ENCODE measurements at places on chromosomes 3 and 15.

- no peak for DNase-seq
Measured at GRCh38 chr3:177484926-177485325, 287.6 kb upstream of the TBL1XR1 start.

DNA sequence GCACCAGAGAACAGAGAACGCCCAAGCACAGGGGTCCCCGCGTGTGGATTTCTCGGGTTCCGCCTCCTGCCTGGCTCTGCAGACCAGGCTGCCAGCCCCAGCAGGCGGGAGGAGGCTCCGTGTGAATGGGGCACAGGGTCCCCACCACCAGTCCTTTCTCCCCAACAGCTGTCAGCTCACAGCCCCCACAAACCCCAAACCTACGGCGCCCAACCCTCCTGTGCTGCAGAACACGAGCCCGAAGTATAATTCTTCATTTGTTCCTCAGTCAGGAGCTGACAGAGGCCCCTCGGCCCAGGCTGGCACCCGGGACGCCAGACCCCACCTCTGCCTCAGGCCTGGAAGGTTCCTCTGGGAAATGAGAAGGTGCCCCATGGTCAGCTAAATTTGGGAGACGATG, 78.0 kb downstream of the TBC1D2B start:
- no peak for DNase-seq

DNA sequence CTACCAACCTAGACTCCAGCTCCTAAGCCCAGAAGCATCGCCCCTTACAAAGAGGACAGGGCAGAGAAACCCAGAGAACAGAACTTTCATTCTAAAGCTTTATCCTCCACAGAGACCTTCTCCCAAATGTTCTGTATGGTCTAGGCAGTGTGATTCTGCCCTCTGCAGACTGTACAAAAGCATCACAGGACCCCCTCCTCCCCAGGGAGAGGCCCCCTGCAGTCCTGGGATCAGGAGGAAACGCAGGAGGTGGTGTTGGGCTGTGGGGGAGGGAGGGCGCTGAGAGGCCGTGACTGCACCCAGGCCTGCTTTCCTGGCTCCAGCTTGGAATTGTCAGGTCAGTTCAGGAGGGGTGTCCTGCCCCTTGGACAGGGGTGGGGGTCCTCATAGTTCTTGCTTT, 101.3 kb downstream of the DGKG start:
- DNase-seq, result no peak

GRCh38 chr3:59655418-59656015, 605.7 kb upstream of the CFAP20DC start:
- DNase-seq, result no peak

DNA sequence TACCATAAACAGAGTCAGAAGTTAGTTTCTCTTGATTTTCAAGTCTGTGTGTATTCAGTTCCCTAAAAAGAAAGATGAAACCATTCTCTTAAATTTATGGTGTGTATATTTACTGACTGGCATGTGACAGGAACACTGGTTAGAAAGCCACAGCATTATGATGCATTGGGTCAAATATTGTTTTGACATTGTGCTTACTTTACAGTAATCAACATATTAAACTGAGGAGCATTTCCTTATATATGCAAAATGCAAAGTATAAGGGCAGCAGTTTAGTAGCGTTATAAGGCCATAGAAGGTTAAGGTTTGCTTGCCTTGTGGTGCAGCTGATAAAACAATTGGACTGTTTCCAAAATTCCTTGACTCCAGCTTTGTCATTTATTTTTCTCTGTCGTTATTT, 72.9 kb downstream of the EPHA3 start:
- DNase-seq, result no peak

DNA sequence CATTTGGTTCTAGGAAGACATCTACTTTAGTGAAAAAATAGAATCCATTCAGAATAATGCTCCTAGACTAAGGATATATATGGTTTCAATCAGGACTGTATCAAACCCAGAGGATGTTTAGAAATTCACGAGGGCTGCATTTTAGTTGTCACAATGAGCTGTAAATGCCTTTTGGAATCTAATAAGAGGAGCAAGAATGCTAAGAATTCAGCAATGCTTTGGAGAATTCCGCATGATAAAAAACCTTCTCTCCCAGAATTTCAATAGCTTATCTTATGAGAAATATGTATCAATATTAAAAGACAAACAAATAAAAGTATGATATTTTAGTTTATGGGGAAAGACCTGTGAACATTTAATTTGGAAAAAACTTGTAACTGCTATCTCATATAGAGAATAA, 885.1 kb downstream of the ZPLD1 start:
- no peak for DNase-seq

- DNase-seq, result no peak
Measured at GRCh38 chr15:69609776-69610175, 157.2 kb downstream of the RPLP1 start.

DNA sequence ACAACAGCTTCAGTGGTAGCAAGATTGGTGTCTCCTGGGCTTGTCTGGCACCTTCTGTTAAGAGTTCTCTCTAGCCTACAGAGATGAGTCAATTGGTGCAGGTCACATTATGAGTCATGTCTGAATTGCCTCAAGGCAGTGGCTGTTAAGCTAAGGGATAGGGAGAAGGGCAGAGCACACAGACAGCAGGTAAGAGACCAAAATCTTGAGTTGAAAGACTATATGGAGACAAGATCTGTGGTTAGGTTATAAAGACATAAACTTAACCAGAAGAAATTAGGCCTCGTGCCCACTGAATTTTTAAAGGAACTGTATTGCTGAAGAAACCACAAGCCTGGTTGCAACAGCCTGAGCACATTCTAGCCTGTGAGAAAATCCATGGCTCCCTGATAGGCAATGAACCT, 19.2 kb upstream of the KPNA1 start:
- no peak for DNase-seq

DNA sequence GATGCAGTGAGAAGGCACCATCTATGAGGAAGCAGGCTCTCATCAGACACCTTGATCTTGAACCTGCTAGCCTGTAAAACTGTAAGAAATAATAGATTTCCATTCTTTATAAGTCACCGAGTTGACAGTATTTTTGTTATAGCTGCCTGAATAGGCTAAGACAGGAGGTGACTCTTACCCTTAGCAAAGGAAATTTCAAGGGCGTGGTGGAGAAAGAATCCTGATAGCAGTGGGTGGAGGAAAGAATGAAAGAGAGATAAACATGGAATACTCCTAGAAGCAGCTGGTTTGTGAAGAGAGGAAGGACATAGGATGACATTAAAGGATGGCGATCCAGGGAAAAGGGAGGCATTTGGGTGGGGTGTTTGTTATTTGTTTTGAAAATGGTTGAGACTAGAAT, 41.4 kb downstream of the SIDT1 start:
- DNase-seq, result no peak

GRCh38 chr3:186380622-186381380, 18.8 kb upstream of the DGKG start:
- DNase-seq, result no peak

GRCh38 chr3:72891053-72891855, 3.4 kb downstream of the GXYLT2 start:
- no peak for DNase-seq

GRCh38 chr3:76888856-76889255, 151.0 kb upstream of the ROBO2 start:
- DNase-seq, result peak; percentile 50

GRCh38 chr3:47813551-47814177, 10.7 kb downstream of the DHX30 start:
- no peak for DNase-seq

GRCh38 chr15:88321271-88321670, 64.7 kb upstream of the NTRK3 start:
- no peak for DNase-seq

DNA sequence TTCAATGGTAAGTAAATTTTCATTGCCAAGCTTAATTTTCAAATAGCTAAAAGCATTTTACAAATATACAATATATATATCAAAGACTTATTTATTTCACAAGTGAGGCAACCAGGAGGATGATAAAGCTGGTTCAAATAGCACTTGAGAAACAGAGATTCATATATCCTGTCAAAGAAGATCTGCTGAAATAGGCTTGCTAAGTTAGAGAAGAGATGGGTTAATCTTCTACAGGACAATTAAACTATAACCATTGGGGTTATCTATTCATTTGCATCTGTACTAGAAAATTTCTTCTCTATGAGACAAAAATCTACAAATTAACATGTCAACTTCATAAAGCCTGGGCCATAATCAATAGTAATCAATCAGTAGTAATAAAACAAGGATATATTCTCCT, 637.7 kb upstream of the UBE2E2 start:
- DNase-seq, result no peak

GRCh38 chr15:39542385-39543065, 38.4 kb upstream of the THBS1 start:
- DNase-seq, result no peak

GRCh38 chr15:71934446-71934845, 124.1 kb downstream of the NR2E3 start:
- DNase-seq, result no peak

- DNase-seq, result no peak
Measured at GRCh38 chr3:89923921-89924610, 816.6 kb downstream of the EPHA3 start.

DNA sequence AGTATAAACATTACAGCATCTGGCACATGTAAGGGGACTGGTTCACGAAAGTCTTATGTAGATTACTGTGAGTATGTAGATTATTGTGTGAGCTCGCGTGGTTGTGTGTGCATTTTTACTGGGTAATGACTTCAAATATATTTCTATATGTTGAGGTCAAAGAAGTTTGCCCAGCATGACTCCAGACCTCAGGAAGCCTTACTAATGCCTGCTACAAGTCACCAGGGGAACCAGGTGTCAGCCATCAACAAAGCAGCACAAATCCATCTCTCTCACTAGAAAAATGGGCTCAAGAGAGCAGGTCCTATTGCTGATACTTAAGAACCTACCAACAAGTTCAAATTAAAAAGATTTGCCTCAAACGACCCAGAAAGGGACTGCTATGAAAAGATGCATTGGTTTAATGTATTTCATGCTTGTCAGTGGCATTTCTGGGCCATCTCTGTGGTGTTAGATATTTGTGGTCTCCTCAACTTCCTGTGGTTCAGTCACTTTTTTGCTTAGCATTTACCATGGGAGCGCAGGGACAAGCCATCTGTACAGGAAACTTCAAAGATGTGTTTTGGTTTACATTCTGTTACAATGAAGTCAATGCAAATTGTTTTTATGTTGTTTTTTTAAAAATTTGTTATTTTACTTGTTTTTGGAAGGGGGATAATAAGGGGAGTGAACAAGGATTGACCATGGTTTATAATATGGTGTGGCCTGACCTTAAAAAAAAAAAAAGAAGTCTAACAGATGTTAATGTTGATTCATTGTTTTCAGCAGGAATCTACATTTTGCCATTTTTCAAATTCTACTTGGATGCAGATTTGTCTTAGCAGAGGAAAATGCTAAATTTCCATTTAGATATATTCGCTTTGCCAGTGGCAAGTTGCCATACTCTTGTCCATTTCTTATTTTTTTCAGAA, 172.1 kb upstream of the ADAMTS9 start:
- DNase-seq, result no peak

GRCh38 chr15:69107025-69107620, 53.3 kb upstream of the GLCE start:
- no peak for DNase-seq

- no peak for DNase-seq
Measured at GRCh38 chr3:39407259-39407629, 724 bp downstream of the RPSA start.

- DNase-seq, result no peak
Measured at GRCh38 chr15:84699538-84700191, 16.3 kb downstream of the SEC11A start.

DNA sequence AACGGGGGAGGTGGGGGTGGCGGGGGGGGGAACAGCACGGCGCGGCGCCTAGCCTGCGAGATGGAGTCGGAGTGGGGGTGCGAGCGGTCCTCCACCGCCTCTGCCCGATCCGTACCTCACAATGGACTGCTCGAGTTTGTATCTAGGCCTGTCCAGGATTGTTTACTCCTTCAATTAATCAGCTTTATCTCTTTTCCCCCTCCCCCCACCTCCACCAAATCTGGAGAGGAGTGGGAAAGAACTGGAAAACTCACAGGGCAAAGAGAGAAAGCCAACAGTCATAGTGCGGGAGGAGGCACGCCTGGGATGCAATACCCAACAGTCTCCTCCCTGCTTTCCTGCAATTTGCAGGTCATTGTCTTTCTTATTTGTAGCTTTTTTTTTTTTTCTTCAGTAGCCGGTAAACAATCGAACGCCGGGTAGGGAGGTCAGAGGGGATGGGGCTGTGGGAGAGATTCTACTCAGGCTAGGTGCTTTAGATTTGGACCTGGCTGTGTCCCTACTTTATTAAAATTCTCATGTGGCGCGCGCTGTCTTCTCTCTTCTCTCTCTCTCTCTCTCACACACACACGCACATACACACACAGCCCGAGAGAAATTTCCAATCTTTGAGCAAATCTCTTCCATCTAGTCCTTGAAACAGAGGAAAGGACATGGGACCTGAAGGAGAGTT, 6.9 kb upstream of the MEIS2 start:
- no peak for DNase-seq

- no peak for DNase-seq
Measured at GRCh38 chr3:81788610-81789009, 27.2 kb upstream of the GBE1 start.

- no peak for DNase-seq
Measured at GRCh38 chr3:8186213-8186612, 315.4 kb upstream of the LMCD1 start.

- no peak for DNase-seq
Measured at GRCh38 chr3:129348734-129349133, 70.1 kb downstream of the HMCES start.

GRCh38 chr3:58474348-58474911, 17.5 kb upstream of the KCTD6 start:
- DNase-seq, result no peak

- no peak for DNase-seq
Measured at GRCh38 chr3:32186097-32186496, 52.4 kb upstream of the CMTM8 start.

- no peak for DNase-seq
Measured at GRCh38 chr3:86948822-86949221, 42.1 kb downstream of the VGLL3 start.

DNA sequence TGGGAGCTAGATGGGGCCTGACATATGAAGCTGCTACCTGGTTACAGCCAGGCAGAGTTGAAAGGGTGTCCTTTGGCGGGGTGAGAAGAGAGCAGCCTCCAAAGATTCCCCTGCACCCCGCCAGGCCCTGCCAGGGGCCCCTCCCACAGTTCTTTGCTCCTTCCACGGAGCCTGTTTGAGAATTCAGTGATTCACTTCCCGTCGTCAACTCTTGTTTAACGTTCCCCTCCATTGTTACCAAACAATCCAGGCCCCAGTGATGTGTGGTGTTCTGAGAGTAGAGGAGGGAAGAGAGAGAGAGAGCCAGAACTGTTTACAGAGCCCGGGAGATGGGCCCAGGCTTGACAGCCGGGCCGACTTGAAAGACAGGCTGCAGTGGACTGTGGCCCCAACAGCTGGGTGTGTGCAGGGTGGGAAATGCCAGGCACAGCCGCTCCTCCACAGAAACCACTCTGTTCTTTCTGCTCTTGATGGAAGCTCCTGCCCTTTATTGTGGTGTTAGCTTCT, 81.5 kb downstream of the SMAD3 start:
- no peak for DNase-seq

- no peak for DNase-seq
Measured at GRCh38 chr3:138786788-138787271, 47.9 kb downstream of the PIK3CB start.

GRCh38 chr3:105094588-105094987, 272.1 kb upstream of the ALCAM start:
- DNase-seq, result no peak
